ENCODE measurements at places on chromosomes 6 and 20.

DNA sequence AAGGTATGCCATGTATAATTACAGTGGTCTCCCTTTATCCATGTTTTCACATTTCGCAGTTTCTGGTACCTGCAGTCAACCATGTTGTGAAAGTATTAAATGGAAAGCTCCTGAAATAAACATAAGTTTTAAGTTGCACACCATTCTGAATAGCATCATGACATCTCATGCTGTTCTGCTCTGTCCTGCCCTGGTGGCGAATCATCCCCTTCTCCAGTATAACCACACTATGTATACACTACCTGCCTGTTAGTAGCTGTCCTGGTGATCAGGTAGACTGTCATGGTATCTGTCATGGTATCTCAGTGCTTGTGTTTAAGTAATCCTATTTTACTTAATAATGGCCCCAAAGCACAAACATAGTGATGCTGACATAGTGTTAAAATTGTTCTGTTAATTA is 97.1 kb downstream of the ZFAND3 start:
- DNase-seq = no peak

GRCh38 chr6:131172222-131172621 is 37.0 kb downstream of the AKAP7 start:
- no peak for DNase-seq

GRCh38 chr6:170456334-170456733 is 96.8 kb downstream of the PSMB1 start:
- no peak for DNase-seq

DNA sequence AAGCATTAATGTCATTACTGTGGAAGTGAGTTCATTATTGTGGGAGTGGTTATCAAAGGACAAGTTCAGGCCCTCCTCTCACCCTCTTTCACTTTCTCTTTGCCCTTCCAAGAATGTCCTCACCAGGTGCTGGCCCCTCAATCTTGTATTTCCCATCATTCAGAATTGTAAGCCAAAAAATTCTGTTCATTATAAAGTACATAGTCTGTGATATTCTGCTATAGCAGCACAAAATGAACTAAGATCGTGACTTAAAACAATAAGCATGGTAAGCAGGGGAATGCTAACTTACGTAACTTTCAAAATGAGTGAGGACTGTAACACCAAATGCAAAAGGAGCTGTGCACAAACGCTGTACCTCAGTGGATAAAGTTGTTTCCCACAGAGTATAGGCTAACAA is 515.7 kb upstream of the BTBD3 start:
- peak; percentile 84 for DNase-seq

- DNase-seq = no peak
Observed at GRCh38 chr6:45923831-45924391, 91.7 kb downstream of the CLIC5 start.

DNA sequence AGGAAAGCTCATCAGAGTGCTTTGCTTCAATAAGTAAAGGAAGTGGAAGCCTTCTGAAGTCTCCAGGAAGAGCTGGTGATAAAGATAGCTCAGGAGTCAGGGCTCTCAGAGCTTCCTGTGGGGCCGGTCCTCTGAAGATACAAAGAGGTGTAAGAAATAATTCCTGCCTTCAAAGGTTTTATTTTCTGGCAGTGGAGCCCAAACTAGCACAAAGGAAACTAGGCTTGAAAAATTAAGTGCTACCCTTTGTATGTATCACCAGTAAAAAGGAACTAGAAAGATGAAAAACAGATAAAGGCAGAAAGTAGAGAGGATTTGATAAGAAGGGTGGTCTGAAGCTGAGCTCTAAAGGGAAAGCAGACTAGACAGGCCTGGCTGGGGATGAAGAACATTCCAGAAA is 204.1 kb upstream of the SASH1 start:
- DNase-seq = peak; percentile 12

DNA sequence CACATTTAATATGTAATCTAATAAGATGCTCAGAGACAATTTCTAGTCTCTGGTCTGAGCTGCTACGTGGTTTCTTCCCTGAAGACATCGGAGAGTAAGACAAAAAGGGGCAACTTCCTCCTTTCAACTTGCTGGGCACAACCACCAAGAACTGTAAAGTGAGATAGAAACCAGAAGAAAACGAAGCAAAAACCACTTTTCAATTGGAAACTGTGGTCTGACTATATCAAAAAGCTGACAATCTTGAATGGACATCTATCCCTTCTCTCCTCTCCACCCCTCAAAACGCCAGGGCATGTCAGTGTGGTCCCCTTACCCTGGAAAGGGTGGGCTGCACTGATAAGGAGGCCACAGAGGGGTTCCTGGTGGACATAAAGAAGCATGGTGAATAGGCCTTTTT is 269.1 kb downstream of the CD83 start:
- DNase-seq = peak; percentile 75

- no peak for DNase-seq
Observed at GRCh38 chr6:25913741-25914140, 16.8 kb downstream of the SLC17A2 start.

Data from OCI-M1 (cell line).